Activated CD8-positive, alpha-beta memory T cell treated with anti-CD3 and anti-CD28 coated beads, Interleukin-2, amount 50 U/mL, for 48 hours (primary cell): ENCODE measurements at places on chromosomes 16 and 17.

GRCh38 chr16:54546521-54546920 is 259.9 kb upstream of the IRX3 start:
- DNase-seq: no peak

DNA sequence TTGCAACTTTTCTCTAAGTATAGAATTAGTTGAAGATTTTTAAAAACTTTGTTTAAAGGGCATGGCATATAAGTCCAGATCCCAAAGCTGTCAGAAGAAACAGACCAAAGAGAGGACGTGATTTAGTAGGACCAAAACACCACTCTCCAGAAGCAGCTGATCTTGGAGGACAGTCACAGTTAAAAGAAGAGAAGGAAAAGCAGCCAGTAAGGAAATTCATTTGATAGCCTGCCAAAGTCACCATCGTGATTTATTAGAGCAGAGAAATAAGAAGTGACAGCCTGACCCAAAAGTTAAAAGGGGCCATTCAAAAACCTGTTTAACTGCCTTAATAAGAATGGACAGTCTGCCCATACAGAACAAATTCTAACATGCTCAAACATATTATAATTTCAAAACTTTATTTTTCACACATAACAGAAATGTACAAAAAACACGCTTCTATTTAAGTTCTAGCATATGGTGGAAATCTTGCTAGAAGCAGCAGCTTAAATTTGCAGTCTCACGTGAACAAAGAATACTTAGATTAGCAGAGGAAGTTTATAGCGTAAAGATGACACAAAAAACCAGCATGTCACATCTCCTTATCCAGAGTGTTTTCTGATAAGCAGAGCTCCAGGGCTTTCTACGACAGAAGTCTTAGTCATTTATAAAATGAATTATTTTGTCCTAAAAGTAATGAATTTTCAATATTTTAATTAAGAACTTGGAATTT is 37.2 kb downstream of the TXNDC11 start:
- DNase-seq: no peak

DNA sequence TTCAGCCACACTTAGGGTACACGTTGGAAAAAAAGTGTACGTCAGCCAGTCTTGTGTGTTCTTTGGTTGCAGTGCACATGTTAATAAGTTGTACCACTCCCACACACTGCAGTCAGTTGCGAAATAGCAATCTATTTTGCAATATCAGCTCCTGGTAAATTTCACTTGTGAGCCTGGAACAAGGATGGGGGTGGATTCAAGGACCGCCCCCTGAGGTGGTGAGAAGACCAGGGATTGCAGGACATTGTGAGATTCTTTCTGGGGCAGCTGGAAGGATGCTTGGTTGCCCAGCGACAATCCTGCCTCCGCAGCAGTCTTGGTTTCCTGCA is 78.6 kb upstream of the ZFHX3 start:
- no peak for DNase-seq

GRCh38 chr16:1142911-1143310 is 10.0 kb upstream of the CACNA1H start:
- no peak for DNase-seq

GRCh38 chr16:17585449-17586074 is 114.8 kb upstream of the XYLT1 start:
- no peak for DNase-seq

GRCh38 chr16:79639576-79640311 is 39.2 kb upstream of the MAF start:
- no peak for DNase-seq

DNA sequence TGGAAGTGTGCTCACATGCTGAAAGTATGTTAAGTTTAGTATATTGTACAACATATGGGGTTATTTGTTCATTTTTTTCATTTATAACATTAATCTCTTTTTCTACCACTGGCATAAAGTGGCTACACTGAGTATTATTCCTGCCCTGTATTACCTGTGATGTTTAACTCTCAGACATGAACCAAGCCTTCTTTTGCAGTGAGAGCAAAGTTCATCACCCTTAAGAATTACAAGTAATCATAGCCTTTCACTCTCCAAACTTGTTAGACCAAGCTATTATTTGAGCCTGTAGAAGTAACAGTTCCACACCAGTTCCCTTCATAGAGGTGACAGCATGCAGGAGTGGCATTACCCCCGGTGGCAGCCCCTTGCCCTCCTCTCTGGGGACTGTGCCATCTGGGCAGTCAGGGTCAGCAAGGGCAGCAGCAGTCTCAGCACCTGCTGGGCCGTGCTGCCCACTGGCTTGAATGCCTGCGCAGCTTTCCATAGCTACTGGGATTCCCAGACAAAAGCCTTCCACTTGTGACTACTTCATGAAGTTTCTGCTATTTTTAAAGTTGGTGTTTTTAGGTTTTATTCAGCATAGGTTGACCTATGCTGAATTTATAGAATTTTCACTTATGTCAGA is 71.3 kb downstream of the TMC6 start:
- DNase-seq: no peak

DNA sequence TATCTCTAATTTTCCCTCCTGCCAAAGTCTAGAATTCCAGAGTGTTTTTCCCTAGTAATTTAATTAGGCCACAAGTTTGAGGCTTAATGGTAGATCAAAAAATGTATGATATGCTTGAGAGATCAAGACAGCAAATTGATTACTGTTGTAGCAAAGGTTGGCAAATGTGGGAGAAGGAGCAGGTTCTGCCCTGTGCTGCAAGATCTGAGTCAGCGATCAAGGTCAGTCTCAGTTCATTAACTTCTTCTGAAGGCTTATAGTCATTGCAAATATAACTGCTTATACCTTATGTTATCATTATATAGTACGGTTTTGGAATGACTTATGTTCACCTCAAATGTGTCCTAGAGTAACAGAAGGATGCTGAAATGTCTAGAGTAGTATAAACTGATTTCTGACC is 231.1 kb upstream of the TBX2 start:
- no peak for DNase-seq

DNA sequence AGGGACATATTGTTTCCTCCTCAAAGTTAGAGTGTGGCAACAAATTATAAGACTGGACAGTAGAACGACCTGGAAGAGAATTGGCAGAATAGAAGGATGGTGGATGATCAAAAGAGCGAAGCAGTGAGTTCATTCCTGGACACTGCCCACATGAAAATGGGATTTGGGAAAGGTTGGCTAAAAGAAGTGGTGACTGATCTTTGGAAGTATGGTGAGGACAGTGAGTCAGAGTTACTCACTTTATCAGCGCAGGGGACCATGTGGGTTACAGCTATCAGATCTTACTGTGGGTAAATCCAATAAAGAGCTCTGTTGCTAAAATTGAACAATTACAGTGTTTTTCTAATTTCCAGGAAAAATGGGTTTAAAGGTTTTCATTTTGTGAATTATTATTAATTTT is 2.7 kb upstream of the TANC2 start:
- no peak for DNase-seq

- DNase-seq: no peak
Observed at GRCh38 chr16:63617047-63617989, 1504.5 kb downstream of the CDH11 start.

GRCh38 chr16:25063865-25064264 is 47.7 kb upstream of the LCMT1 start:
- DNase-seq: no peak

GRCh38 chr16:26963109-26963508 is 103.6 kb upstream of the C16orf82 start:
- DNase-seq: peak; percentile 56

- DNase-seq: no peak
Observed at GRCh38 chr16:6143020-6143419, 1045.4 kb upstream of the EEF2KMT start.

DNA sequence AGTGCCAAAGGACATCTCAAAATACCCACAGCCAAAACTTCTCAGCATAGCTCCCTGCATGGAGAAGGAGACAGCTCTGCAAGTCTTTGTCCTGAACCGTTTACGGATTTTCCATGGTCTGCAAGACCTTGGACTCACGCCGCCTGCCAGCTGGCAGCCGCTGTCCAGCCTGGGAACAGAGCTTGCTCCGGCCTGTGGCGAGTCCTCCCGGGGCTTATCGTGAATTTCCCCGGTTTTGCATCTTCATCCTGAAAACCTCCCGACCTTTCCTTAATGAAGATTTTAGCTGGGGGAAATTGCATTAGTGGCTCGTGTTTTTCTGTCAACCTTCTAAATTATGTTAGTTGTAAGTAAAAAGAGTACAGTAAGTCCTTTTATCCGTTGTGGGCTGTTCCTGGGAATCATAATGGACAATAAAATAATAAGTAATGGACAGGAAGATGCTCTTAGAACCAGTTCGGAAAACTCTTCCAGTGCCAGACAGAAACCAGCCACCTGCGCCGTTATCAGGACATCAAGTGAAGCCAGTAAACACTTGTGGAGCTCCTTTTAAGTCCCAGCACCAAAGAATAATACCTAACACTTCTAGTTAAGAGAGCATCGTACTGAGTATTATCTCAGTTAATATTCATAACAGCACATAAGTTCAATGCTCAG is 112.4 kb upstream of the NOL11 start:
- DNase-seq: no peak

- DNase-seq: no peak
Observed at GRCh38 chr17:38717139-38717745, 12.2 kb downstream of the MLLT6 start.

DNA sequence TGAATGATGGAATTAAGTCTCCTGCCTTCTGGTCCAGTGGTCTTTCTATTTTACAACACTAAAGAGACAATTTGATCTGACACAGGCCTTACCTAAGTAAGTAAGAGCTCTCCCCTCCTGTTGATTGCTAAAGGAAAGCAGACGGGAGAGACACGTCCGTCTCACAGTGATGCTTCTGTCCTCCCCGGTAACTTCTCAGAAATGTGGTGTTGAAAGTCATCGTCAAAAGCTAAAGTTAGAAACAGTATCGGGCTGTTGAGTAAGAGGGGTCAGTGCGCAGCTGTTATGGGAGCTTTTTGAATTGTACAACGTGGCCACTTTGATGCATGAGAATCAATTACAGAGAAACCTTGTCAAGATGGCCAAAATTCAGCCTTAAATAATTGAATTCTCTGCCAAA is 1.9 kb upstream of the RBFOX1 start:
- DNase-seq: no peak

DNA sequence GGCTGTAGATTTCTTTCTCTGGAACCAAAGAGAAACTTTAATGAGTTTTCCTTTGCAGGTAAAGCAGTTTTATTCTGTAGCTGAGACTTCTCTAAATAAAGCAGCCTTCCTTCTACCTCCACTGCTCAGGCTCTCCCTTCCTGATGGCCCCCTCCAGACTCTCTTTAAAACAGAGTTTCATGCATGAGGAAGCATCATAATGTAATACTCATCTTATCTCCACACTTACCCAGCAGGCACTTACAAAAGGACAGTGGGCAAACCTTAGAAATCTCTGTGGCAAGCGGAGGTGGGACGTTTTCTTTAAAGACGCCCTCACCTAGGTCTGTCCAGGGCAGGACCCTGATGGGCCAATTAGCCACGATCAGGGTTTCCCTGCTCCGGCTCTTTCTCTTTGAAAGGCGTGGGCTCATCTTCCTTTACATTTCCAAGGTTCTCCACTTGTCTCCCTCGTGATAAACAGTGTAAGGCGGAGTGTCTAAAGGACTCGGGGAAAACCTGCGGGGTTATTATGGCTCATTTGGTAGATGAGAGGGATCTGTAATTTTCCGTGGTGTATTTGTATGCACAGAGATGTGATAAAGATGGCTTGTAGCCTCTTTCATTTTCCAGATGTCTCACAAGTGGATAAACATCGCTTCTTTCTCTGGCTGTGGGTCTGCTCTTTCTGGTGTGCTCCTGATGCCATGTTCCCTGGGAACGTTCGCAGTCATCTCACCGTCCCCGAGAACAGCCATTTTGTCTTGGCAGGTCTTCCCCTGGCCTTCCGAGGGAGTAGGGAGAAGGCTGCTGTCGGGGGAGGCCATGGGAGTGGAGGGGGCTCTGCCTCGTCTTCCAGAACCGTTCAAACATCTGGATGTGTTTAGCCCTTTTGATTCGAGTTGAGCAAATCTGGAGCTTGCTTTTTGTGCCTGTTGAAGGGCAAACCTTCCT is 239.0 kb downstream of the CCDC182 start:
- DNase-seq: no peak

DNA sequence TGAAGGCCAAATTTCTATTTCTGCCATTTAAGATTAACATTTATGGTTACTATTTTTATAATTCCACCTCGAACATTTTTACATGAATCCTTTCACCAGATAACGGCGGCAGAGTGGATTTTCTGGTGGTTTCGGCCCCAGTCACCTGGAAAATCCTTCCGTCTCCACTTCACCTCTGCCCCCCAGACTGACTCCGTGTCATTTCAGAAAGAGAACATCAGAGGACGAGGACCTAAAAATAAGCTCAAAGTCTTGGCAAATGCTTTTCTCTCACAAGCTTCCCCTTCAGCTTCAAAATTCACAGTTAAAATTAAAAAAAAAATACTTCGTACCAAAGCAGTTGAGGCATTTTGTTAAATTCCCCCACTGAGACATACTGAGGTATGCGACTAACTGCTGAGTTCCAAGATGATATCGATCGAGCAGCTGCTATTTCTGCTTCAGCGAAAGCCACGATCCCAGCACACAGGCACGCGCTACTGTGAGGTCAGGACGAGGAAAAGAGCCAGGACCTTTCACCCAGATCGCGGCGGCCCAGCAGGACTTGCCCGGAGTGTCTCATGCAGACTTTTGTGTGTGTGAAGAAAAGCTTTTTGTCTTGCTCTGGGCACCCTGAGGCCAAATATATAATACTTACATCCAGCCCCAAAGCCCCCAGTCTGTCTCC is 36.8 kb downstream of the ASPA start:
- no peak for DNase-seq

- no peak for DNase-seq
Observed at GRCh38 chr16:83939266-83939855, 13.7 kb upstream of the OSGIN1 start.

DNA sequence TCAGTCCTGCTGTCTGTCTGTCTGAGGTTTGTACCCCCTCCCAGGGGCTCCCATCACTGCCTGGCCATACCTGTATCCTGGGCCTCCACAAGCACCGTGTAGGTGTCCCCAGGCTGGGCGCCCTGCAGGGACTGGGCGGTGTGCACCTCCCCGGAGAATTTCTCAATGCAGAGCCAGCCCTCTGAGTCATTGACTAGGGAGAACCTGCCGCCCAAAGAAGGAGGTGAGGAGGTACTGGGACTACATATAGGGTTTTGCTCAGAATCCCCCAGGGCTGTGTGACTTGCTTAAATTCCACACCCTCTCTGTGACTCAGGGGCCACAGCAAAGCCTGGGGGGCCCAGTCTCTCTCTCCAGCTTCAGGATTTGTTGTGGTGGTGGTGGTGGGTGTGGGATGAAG is 7.6 kb downstream of the CDH16 start:
- no peak for DNase-seq

DNA sequence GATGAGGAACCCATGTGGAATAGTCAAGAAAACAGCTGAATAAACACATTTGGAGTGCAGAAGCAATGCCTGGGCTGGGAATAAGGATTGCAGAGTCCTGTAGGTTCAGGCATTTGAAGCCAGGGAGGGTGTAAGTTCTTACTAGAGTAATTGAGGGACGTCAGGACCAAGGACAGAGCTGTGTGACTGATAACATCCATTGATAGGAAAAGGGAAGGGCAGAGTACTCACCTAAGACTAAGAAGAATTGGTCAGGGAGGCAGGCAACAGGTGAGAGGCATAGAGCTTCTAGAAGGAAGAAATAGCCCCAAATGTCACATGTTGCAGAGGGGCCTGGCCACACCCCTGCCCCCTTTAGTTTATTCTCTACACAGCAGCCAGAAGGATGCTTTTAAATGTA is 79.8 kb upstream of the TMEM132E start:
- no peak for DNase-seq
